ENCODE measurements at places on chromosomes 1 and 21.

DNA sequence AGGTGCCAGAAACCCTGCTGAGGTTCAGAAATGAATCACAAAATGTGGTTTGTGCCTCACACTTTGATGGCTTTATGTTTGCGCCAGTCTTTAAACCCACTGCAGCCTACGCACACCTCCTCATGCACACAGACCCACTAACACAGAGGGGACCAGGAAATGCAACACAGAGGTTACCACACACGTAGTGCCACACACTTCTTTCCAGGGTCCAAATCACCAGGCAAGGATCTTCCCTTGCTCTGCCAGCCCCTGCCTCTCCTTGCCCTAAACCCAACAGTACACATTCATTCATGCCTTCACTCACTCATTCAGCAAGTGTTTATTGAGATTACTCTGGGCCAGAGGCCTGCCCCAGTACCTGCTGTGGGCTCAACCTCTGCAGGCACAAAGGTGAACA is 17.5 kb downstream of the MAB21L3 start:
- DNase-seq: no peak

- DNase-seq: no peak
Measured at GRCh38 chr1:182768963-182769362, 20.6 kb upstream of the NPL start.

DNA sequence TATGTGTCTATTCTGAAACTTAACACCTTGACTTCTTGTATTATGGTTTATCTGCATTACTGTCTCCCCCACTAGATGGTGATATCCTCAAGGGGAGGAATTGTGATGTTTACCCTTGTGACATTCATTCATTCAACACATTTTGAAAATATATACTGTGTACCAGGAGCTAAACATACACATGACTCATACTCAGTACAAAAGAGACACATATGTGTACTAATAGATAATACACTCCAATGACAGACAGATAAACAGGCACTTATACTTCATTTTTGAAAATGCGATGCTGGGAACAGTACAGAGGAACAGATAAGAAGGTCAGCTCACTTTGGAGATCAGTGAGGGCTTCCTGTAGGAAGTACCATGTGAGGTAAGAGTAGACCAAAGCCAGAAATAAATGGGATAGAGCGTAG is 8.9 kb upstream of the RAB3GAP2 start:
- DNase-seq: no peak

DNA sequence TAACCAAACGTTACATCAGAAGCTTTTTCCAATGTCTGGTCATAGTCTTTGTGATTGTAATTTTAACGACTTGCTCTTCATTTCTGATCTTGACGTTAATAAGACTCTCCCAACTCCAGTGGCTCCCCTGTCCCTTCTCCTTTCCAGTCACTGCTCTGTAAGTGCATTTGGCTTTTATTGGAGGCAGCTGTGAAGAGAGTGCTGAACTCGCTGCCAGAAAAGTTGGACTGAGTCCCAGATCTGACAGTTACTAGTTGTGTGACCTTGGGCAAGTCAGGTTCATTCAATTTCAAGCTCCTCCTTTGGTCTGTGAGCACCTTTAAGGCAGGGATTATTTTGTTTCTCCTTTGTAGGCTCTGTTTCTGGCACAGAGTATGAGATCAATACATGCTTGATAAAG is 109.6 kb upstream of the TSPAN2 start:
- DNase-seq: no peak

GRCh38 chr1:18137759-18138345 is 30.3 kb downstream of the IGSF21 start:
- DNase-seq: no peak
